ENCODE measurements at places on chromosomes 1 and 21.
A peak's percentile ranks its signal among the peaks of the same experiment; 100 is the strongest.

GRCh38 chr1:29676496-29676895 lies 440.2 kb downstream of the PTPRU start:
- no peak for DNase-seq

- no peak for DNase-seq
Observed at GRCh38 chr1:204563307-204563706, 47.1 kb downstream of the MDM4 start.

- DNase-seq, result peak; percentile 81
Observed at GRCh38 chr1:154419620-154420571, 14.8 kb downstream of the IL6R start.

- no peak for DNase-seq
Observed at GRCh38 chr1:222081859-222082258, 340.0 kb upstream of the DUSP10 start.

GRCh38 chr1:111976842-111977241 lies 12.6 kb downstream of the KCND3 start:
- DNase-seq, result no peak

GRCh38 chr1:224801844-224802490 lies 127.5 kb upstream of the DNAH14 start:
- DNase-seq, result no peak

DNA sequence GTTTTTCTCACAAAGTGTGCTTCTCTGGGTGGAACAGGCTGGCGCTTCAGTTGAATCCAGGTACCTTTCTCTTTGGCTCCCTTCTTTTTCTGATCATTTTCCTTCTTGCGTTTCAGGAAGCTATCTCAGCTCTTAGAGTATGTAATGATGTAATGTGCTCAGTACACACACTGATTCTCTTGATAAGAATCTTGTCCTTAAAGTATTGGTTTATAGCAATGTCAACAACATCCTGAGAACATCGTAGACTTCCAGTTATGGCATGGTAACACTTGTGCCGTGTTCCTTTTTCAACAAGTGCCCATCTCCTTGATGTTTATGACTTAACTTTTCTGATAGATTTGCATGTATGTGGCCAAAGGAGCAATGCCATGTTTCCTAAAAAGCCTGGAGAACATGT lies 11.7 kb upstream of the ABCD3 start:
- no peak for DNase-seq

DNA sequence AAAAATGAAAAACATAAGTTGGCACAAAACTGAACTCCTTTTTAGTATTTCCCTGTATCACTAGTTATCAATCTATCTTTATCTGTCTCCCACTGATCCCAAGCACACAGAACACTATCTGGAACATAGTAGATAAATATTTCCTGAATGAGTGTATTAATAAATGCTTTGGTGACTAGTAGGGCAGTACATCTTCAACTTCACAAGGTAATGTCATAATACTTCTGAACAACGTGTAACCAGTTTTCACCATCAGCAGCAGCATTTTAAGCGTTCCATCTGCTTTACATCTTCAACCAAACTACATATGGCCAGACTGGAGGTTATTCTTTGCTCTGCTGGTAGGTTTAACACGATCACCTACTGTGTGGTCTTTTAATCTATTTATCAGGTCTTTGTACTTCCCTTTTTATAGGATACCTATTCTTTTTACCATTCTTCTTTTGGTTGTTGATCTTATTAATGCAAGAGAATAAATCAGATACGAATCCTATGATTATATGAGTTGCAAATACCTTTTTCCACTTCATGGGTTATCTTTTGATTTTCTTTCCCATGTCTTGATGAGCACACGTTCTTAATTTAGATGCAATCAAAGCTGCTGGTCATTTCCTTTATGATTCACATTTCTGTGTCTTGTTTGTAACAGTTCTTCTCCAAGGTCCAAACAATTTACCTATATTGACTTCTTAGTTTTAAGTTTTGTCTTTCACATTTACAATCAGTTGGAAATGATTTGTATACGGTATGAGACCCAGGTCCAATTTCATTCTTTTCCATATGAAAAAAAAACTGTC lies 16.3 kb downstream of the GPBP1L1 start:
- DNase-seq, result no peak

- peak; percentile 43 for DNase-seq
Observed at GRCh38 chr21:29077651-29078090, 4.2 kb upstream of the CCT8 start.

DNA sequence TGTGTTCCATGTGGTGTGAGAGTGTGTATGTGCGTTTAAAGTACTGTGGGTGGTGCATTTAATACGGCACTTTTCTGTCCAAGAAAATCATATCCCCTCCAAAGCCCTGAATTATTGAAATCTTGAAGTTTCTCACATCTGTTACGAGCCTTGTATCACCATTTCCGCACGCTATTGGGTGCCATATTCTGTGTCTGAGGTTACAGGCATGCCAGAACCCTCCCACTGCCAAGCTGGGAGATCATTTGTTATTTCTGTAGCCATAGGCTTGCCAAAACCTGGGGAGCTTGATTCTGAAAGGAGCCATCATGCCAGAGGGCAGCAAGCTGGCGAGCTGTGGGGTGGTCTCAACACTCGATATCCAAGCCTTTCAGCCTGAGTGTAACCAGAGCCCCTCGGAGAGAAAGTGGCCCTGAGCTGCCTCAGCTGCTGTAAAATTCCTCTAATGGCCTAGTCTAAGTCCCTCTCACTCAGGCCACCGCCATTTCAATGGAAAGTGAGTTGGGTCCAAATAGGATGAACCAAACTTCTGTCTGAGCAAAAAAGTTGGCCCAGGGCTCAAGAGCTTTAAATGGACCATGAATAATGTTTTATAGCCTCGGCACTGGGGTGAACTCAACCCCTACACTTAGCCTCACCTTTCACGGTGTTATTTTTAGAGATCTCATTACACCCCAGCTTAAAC lies 298.4 kb upstream of the DUSP10 start:
- peak; percentile 38 for DNase-seq

GRCh38 chr1:222048094-222048595 lies 306.3 kb upstream of the DUSP10 start:
- no peak for DNase-seq

DNA sequence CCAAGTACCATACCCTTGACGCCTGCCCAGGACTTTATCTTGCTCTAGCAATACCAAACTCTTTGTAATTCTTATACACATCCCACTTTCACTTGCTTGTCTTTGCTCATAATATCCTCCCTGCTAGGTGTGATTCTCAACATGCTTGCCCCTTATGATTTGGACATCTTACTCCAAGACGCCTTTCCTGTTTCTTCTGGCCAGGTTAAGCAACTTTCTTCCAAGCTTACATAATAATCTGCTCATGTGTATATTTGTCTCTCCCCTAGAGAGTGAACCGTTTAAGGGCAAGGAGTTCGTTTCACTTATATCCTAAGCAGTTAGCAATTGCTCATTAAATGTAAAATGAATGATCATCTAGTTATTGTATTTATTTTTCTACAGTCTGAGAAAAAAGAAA lies 21.8 kb downstream of the CRYZL1 start:
- no peak for DNase-seq

DNA sequence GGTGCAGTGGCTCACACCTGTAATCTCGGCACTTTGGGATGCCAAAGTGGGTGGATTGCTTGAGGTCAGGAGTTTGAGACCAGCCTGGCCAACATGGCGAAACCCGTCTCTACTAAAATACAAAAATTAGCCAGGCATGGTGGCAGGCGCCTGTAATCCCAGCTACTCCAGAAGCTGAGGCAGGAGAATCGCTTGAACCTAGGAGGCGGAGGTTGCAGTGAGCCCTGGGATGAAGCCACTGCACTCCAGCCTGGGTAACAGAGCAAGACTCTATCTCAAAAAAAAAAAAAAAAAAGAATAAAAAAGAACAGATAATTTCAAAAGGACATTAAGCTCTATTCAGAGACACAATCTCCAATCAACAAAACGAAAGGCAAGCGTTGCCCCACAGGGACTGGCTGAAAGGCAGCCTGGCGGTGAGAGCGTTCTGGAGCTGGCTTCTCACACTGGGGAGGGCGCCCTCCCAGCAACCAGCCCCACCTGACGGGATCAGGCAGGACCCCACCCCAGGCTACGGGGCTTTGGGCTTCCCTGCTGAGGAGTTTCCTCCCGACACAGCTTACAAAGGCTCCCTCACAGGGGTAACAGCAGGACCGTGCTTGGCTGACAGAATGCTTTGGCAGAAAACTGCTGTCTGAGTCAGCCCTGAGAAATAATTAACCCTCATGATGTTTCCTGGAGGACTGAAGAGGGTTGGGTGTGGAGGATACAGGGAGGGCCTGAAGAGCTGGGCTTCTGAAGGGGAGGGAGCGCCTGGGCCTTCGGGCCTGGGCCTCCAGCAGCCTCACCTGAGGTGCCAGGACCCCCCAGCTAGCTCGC lies 31.1 kb upstream of the SRP9 start:
- peak; percentile 84 for DNase-seq

DNA sequence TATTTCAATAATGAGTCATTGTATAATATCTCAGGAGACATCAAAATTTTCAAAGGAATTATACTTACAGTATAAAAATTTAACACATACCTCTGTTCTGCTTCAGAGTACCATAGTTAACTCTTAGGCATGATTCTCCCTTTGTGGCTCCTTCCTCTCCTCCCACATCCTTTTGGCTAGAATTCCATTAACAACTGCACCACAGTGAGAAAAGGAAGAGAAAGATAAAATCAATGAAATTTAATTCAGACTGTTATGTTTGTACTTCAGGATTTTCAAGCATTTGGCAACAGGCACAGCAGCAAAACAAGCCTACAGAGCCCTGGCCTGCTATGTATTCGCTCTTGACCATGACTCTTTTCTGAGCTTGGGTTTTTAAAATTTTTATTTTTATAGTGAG lies 57.2 kb upstream of the SGIP1 start:
- DNase-seq, result no peak

GRCh38 chr1:76799700-76800099 lies 67.6 kb upstream of the ST6GALNAC5 start:
- DNase-seq, result no peak

DNA sequence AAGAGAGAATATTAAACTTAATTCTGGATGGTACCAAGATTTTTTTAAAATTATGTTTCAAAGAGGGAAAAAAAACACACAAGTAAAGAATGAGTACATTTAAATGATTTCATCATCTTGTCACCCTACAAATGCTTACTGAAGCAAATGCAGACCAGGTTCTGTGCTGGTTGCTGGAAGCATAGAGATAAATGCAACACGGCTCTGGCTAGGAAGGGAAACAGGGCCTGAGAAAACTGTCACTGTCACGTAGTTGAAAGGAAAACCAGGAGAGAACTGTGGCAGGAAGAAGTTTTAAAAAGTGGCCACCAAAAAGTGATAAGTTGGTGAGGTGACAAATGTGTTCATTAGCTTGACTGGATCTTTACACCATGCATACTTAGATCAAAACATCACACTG lies 336.9 kb upstream of the NFIA start:
- no peak for DNase-seq

- no peak for DNase-seq
Observed at GRCh38 chr21:40372506-40372905, 474.5 kb downstream of the DSCAM start.

DNA sequence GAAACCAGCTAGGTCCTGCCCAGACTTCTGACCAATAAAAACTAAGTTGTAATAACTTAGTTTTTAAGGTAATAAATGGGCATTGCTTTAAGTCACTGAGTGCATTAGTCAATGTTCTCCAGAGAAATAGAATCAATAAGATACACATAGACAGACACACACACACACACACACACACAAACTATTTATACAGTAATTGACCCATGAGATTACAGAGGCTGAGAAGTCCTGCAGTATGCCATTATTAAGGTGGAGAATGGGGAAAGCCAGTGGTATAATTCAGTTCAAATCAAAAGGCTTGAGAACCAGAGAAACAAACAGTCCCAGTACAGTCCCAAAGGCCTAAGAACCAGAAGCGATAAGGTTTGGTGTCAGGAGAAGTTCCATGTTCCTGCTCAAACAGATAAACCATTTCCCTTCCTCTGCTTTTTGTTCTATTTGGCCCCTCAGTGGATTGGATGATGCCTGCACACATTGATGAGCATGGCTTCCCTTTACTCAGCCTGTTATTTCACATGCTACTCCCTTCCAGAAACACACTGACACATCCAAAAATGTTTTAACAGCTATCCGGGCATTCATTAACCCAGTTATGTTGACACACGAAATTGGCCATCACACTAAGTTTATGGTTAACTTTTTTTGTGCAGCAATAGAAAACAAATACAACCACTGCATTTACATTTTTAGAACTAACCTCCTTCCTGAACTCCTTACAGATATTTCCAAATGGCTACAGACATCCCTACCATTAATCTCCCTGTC lies 828.2 kb upstream of the NCAM2 start:
- DNase-seq, result no peak

- no peak for DNase-seq
Observed at GRCh38 chr1:30385246-30385995, 338.0 kb downstream of the MATN1 start.

- no peak for DNase-seq
Observed at GRCh38 chr1:3135073-3135702, 66.2 kb downstream of the PRDM16 start.

DNA sequence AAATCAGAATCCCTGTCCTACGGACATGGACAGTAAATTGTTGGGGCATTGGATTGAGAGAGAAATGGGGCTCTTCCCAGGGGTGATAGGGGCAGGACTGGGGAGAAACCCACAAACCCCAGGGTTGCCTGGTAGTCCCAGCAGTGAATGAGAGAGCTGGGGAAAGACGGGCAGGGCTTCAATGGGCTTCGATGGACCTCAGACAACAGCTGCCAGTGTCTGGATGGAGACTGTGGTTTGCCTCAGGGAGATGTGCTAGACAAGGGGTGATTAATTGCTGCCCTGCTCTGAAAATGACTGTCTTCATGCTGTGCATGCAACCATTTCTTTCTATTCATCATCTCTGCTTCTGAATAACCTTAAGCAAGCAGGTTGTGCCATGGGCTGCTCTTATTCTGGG lies 7.4 kb downstream of the GPR25 start:
- DNase-seq, result no peak

- no peak for DNase-seq
Observed at GRCh38 chr1:184947497-184948256, 26.6 kb downstream of the NIBAN1 start.

DNA sequence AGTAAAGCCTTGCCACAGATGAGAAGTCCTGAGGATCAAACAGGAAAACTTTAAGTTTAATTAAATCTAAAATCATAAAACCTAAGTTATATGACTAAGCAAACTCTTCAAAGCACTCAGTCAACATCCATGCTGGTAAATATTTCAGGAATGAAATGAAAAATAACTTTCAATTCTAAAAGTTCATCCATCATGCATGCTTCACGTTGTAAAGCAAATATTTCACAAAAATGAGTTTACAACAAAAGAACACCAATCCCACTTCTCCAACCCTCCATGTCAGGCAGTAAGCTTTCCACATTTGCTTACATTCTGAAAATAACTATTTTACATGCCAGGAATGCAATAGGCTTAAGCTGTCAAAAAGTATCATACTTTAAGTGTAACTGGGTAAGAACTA lies 16.8 kb downstream of the APP start:
- no peak for DNase-seq

- peak; percentile 80 for DNase-seq
Observed at GRCh38 chr21:38289705-38290485, 33.1 kb downstream of the KCNJ15 start.

GRCh38 chr1:113859478-113860175 lies 11.9 kb downstream of the PTPN22 start:
- no peak for DNase-seq

GRCh38 chr1:229027158-229027557 lies 243.8 kb upstream of the RAB4A start:
- no peak for DNase-seq

- DNase-seq, result no peak
Observed at GRCh38 chr21:31910074-31910470, 37.3 kb downstream of the HUNK start.

GRCh38 chr1:166057650-166058049 lies 109.2 kb downstream of the FAM78B start:
- DNase-seq, result no peak
